Fibroblast of upper back skin (primary cell): ENCODE measurements at places on chromosomes 5 and 9.

DNA sequence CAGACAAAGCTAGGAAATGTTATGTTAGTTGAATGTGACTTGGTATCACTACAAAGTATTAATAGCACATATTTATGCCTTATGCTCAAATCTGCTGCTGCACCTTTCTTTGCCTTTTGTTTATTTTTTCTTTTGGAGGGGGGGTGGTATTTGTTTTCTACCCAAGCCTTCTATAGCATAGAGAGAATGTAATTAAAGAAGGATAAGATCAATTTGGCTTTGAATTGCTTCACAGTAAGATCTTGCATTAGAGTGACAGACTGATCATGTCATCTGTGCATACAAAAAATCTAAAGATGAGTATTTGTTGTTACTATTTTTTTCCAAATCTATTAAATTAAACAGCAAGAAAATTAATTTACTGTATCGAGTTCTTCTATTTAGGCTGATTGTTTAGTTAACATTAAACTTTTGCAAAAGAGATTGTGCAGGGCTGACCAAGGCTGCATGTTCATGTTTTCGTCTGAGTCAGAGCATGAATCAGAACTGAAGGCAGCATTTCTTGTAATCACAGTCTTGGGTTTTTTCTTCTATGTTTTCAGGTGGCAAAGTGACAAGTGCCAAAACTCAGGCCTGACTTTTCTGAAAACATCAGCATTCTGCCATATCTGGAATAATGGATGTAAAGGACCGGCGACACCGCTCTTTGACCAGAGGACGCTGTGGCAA lies 1007.1 kb upstream of the WWC1 start:
- DNase-seq: peak; percentile 38

DNA sequence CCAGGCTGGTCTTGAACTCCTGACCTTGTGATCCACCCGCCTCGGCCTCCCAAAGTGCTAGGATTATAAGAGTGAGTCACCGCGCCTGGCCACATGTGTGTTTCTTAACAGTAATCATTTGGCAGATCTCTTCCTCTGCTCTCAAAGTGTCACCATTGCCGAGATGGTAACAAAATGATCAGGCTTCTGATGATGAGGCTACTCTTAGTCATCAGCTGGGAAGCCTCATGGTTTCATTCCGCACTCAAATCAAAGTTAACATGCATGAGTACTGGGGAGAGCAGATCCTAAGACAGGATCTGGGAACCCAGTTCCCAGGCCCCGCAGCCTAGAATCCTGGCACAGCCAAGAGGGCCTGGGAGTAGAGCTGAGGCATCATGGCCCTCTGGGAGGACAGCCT lies 27.4 kb downstream of the BARHL1 start:
- DNase-seq: peak; percentile 83

DNA sequence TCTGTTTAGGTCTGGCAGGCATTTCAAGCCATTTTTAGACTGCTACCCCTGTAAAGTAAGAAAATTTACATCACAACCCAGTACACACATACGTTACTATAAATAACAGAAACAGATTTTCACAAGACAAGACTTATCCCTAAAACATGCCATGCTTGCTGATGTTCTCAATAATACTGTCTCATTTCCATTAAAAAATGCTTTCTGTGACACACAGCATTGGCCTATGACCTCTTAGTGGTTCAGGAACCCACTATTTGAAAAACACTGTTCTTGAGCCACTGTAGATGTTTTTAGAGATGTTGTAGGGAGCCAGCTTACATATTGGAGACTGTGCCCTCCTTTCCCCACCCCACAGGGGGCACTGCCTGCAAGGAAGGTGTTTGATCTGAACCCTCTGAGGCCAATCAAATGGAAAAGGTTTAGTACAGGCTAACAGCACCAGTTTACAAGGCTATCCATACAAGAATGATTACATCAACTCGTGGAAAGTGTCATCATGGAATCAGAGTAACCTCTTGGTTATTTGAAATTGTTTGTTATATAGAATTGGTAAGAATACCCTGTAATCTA lies 30.8 kb downstream of the ZSWIM6 start:
- peak; percentile 22 for DNase-seq

DNA sequence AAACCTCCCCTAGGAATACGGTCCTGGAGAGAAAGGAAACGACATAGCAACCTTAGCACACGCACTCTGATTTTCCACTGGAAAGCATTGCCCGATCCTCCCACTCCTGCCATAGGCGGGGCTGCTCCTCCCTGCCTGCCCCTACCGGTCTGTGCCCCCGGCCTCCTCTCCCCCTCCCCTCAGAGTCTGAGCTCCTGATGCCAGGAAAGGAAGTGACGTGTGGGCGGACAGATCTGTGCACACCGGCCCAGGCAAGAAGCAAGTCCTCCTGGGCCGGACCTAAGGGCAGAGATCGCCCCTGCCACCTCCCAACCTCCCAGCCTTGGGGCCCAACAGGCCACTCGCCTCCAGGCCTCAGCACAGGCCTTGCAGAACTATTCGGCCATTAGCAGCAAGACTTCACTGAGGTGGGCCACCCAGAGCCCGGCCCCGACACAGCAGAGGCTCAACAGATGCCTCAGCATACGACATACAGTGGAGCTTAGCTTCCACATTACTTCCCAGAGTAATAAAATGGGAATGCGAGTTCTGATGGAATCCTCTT lies 7.2 kb downstream of the NINJ1 start:
- DNase-seq: no peak

- no peak for DNase-seq
Observed at GRCh38 chr5:99129768-99130501, 201.1 kb upstream of the CHD1 start.
